Thyroid gland (tissue), 4 donors: ENCODE measurements at places on chromosomes 3 and 15. TPM values are rescaled to one million over a fixed set of nuclear protein-coding genes. Genes with fewer than 3 reads are reported as not detected.
A peak's percentile ranks its signal among the peaks of the same experiment; 100 is the strongest.

GRCh38 chr3:72665701-72666446 lies 182.4 kb downstream of the SHQ1 start:
- no peaks in the 10 kb centered on the region for H3K36me3 ChIP-seq
- no peaks in the 10 kb centered on the region for H3K4me1 ChIP-seq
- H3K4me3 ChIP-seq, result no peak overlapping the region
- no peaks in the 10 kb centered on the region for H3K27me3 ChIP-seq
- H3K27ac ChIP-seq, result no peak overlapping the region
- DNase-seq, result peak; percentile 13

DNA sequence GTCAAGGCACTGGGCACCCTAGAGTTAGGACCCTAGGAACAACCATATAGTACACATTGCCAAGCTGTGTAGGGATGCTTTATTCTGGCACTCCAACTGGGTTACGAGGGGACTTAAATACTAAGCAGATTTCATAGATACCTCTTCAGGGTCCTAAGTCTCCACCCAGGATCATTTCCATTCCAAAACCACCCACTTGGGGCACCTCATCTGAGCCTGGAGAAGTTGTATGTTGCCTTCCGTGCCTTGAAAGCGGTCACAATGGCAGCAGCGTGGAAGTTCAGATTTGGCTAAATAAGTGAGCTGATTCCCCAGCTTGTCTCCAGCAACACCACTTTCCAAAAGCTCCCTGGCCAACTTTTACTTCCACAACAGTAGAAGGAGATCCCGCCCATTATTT lies 4.6 kb downstream of the TMEM202 start:
- H3K27me3 ChIP-seq, result no peaks in the 10 kb centered on the region
- no peaks in the 10 kb centered on the region for H3K36me3 ChIP-seq
- no peak for DNase-seq
- no peak overlapping the region for H3K27ac ChIP-seq

DNA sequence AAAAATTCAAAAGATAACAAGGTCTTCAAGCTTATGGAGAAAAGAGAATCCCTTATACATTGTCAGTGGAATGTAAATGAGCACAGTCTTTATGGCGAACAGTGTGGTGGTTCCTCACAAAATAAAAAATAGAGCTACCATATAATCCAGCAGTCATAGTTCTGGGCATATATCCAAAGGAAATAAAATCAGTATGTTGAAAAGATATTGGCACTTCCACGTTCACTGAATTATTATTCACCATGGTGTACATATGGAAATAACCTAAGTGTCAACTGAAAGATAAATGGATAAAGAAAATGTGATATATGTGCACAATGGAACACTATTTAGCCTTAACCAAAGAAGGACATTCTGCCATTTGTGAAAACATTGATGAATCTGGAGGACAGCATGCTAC lies 1161.2 kb downstream of the ROBO2 start:
- no peaks in the 10 kb centered on the region for H3K4me1 ChIP-seq
- no peak for DNase-seq
- H3K4me3 ChIP-seq, result no peak overlapping the region
- H3K36me3 ChIP-seq, result no peaks in the 10 kb centered on the region
- H3K27me3 ChIP-seq, result no peaks in the 10 kb centered on the region
- H3K27ac ChIP-seq, result no peak overlapping the region

DNA sequence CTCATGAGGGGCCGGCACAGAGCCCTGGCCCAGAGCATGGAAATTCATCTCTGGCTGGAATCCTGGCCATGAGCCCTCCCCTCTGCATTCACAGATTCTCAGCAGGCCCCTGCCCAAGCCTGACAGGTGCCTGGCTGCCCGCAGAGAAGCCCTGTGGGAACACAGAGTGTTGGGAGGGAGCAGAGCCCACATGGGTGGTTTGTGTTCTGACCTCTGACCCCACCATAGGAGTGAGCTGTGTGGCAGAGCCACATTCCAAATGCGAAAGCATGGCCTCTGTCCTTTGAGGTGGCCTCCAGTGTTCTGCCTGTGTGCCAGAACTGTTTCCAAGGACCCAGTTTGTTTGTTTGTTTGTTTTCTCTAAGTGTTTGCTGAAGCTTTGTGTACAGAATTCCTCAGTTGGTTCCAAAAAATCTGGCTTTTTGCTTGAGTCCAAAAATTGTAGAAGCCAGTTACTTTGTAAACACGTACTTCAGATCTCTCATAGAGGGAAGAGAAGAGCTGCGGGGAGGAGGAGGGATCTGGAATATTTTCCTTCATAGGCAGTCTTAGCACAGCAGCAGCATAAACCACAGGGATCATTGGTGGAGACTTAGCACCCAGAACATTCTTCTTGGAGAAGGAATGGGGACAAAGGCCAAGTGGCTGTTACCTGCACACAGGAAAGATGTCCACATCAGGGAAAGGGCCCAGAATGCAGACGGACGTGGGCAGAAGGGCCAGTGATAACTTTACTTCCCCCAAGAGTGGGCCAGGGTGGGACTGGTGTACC lies 36.0 kb downstream of the GRAMD2A start:
- peak overlapping the region; percentile 69 for H3K27ac ChIP-seq
- no peaks in the 10 kb centered on the region for H3K36me3 ChIP-seq

DLL4 gene
- 11.0 TPM for total RNA-seq
